SW480 (cell line): ENCODE measurements at places on chromosomes 5 and 9.

- DNase-seq: no peak
These were observed 8.4 kb downstream of the NDUFS4 start for GRCh38 chr5:53568871-53569270.

DNA sequence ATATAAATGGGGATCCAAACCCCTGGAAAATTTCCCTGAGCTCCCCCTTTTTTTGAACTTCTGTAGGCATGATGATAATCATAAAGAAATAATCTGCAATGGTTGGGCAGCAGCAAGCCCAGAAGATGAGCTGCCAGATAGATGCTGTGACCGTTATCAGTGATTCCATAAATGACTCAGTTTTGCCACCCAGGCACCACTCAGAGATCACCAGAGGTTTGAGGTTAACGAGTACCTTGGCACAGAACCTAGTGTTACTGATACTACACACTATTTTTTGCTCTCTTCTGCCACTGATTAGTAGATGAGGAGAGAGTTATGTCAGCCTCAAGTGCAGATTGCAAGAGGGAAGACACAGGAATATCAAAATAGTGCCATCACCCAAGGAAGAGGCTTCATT, 199.3 kb upstream of the PTGER4 start:
- no peak for DNase-seq

- peak; percentile 57 for DNase-seq
These were observed 72.2 kb upstream of the FAM169A start for GRCh38 chr5:74938250-74938933.

GRCh38 chr9:126372716-126373115, 46.1 kb downstream of the MVB12B start:
- DNase-seq: no peak

GRCh38 chr9:130239363-130239695, 26.2 kb upstream of the HMCN2 start:
- no peak for DNase-seq

DNA sequence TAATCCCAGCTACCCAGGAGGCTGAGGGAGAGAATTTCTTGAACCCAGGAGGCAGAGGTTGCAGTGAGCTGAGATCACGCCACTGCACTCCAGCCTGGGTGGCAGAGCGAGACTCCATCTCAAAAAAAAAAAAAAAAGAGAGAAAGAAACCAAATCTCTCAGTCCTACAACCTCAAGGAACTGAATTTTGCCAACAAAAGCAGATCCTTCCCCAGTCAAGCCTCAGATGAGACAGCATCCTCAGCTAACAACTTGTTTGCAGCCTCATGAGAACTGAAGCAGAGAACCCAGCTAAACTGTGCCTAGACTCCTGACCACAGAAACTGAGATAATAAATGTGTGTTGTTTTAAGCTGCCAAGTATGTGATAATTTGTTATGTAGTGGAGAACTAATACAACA, 7.5 kb upstream of the IL6ST start:
- no peak for DNase-seq

- no peak for DNase-seq
These were observed 74.6 kb downstream of the FOXD1 start for GRCh38 chr5:73373814-73374510.

DNA sequence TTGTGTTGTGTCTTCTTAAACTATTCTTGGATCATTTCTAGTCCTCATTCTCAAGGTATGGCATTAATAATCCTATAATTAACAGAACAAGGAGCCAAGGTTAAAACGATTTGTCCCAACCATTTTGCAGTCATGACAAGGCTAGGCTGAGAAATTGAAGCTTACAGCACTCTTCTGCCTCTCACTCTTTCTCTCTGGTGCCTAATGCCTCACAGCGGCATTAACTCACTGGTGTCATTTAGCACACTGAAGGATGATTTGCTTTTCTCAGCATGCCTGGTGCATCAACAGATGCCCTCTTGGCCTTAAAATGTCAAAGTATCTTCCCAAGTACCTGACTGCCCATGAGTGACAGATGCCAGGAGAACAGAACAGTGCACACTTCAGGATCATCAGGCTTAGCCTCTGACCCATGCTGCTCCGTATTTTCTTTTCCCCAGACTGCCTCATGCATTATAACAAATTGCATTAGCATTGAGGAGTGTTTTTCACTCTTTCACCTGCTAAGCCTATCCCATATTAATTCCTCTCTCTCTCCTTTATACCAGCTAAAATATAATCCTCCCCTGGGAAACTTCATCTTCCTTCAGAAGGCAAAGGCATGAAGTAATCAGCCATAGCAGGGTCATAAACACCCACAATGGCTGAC, 61.1 kb upstream of the SV2C start:
- no peak for DNase-seq

GRCh38 chr5:66469684-66470083, 126.5 kb upstream of the MAST4 start:
- no peak for DNase-seq

GRCh38 chr5:90135779-90136378, 273.7 kb downstream of the CETN3 start:
- DNase-seq: peak; percentile 4

GRCh38 chr9:79152306-79152705, 419.5 kb upstream of the TLE4 start:
- DNase-seq: no peak
